ENCODE measurements at places on chromosomes 3 and 15.

DNA sequence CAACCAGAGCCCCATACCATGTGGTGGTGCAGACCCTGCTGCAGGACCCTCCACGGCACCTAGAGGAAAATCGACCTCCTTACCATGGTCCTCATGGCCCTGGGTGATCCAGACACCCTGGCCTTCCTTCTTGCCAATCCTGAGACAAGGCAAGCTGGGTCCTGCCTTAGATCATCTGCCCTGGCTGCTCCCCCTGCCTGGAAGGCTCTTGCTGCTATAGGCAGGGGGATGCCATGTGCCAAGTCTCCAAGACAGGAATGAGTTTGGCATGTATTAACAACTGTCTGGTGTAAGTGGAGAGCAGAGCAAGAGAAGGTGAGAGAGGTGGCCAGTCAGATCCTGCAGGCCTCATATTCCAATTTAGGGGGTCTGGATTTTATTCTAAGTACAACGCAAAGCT lies 7.5 kb downstream of the HEG1 start:
- no peak for DNase-seq

- DNase-seq: no peak
These were observed 12.9 kb downstream of the CRABP1 start for GRCh38 chr15:78353093-78353492.

GRCh38 chr3:28485164-28485563 lies 136.5 kb upstream of the AZI2 start:
- no peak for DNase-seq

- no peak for DNase-seq
These were observed 55.2 kb downstream of the FAM98B start for GRCh38 chr15:38509152-38509551.

GRCh38 chr3:25191673-25192072 lies 236.4 kb upstream of the RARB start:
- DNase-seq: no peak

DNA sequence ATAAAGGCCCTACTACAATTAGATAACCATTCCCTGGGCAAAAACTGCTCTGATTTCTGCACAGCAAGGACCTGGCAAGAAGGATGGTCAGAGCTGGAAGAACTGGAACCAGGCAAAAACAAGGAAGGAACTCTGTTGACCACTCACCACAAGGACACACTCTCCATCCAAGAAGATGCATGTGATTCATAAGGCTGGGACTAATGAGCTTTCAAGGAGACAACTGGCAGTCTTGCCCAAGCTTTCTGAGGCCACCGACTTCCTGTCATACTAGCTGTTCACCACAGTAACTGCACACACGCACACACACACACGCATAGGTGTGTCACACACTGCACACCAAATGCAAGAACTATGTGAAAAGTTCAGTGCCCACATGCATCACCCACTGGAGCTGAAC lies 256.6 kb downstream of the OCA2 start:
- no peak for DNase-seq

DNA sequence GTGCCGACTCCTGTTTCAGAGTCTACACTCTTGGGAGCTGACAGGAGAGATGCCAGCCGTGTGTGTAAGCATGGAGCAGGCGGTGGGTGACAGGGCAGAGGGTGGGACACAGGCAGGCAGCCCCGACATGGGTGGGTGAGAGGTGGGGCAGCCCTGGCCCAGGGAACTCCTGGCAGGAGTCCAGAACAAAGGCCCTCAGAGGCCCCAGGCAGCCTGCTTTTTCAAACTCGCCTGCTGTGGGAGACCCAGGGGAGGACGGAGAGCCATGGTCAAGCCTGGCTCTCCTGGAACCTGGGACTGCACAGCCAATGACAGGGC lies 29.3 kb upstream of the SLC41A3 start:
- no peak for DNase-seq

GRCh38 chr3:106323586-106323985 lies 454.8 kb upstream of the CBLB start:
- DNase-seq: no peak

GRCh38 chr3:187945374-187945773 lies 200.1 kb upstream of the BCL6 start:
- DNase-seq: no peak

GRCh38 chr3:183214277-183214612 lies 38.8 kb upstream of the B3GNT5 start:
- DNase-seq: no peak

- no peak for DNase-seq
These were observed 29.0 kb upstream of the LCTL start for GRCh38 chr15:66594836-66595235.

DNA sequence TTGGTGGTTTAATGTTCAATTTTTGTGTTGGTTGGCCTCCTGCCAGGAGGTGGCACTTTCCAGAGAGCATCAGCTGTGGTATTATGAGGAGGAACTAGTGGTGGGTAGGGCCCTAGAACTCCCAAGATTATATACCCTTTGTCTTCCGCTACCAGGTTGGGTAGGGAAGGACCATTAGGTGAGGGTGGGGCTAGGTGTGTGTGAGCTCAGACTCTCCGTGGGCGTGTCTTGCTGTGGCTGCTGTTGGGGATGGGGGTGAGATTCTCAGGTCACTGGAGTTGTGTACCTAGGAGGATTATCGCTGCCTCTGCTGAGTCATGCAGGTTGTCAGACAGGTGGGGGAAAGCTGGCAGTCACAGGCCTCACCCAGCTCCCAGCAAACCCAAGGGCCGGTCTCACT lies 187.1 kb downstream of the DPH6 start:
- no peak for DNase-seq

DNA sequence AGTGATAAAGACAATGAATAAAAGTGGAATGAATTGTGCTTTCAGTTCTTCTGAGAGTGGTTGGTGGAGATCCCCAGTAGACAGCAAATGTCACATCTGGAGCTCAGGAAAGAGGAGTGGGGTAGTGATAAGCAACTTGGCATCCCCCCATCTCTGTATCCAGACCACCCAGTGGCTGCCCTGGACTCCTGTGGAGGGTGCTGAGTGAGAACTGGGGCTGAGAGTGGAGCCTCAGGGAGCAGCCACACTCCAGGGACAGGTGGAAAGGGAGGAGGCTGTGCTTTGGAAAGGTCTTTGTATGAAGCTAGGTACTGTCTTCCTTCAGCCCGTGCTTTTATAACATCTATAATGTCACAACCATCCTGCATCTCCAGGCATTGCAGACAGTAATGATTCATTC lies 85.6 kb upstream of the RASGRF1 start:
- no peak for DNase-seq

- DNase-seq: no peak
These were observed 87.7 kb downstream of the KCNAB1 start for GRCh38 chr3:156207802-156208685.

GRCh38 chr3:4754180-4755086 lies 224.8 kb upstream of the BHLHE40 start:
- DNase-seq: no peak

DNA sequence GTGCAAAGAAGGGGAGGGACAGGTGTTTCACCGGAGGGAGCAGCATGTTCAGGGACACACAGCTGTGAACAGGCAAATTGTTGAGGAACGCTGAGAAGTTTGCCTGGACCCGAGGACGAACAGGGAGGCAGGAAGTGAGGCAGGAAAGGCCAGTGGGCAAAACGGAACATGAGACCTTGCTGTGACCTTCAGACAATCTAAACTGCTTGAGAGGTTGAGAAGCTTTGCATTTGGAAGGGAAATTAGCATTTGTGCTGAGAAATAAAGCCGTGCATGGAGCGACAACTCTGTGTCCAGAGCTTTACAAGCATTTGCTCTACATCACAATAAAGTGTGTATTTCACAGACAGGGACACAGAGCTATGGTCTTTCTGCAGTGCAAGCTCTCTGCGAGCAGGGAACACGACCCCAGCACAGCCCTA lies 47.9 kb downstream of the CDC25A start:
- no peak for DNase-seq

DNA sequence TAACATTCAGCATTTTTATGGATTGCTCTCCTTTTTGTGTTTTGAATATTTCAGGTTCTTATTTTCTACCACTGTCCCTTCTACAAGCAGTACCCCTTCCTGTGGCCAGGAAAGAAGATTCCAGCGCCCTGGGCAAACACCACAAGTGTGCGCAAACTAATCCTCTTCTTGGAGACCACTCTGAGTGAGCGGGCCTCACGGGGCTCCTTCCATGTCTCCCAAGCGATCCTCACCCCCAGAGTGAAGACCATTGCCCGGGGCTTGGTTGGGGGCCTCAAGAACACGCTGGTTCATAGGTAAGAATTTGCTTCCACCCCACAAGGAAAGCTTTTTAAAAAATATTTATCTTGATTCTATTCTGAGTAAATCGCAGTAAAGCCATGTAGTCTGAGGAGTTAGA lies 118.7 kb upstream of the ZBED2 start:
- DNase-seq: no peak

- no peak for DNase-seq
These were observed 509.2 kb upstream of the GRM7 start for GRCh38 chr3:6351752-6352151.

- no peak for DNase-seq
These were observed 135.7 kb upstream of the LRRFIP2 start for GRCh38 chr3:37309921-37310665.

DNA sequence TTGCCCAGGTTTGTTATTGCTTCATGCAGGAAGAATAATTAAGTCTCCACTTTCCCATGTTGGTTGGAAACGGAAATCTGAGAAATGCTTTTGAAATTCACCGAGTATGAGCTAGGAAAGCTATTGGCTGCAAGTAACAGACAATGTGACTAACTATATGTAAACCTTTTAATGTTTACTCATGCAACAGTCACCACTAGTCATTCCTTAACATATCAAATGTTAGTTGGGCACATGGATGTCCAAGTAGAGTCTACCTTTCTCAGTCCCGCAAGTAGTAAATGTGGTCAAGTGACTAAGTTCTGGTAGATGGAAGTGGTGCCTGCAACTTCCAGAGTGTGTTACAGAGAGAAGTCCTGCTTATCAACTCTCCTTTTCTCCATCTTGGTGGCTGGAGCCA lies 52.5 kb downstream of the KLF15 start:
- no peak for DNase-seq

GRCh38 chr3:120622870-120623726 lies 27.0 kb downstream of the NDUFB4 start:
- no peak for DNase-seq

- no peak for DNase-seq
These were observed 22.0 kb upstream of the ALPK3 start for GRCh38 chr15:84795186-84795585.

- no peak for DNase-seq
These were observed 283.7 kb downstream of the IL5RA start for GRCh38 chr3:2826453-2826852.

- DNase-seq: no peak
These were observed 545.6 kb upstream of the ZNF385D start for GRCh38 chr3:22296601-22297000.

GRCh38 chr15:89231832-89232231 lies 10.5 kb upstream of the RLBP1 start:
- DNase-seq: no peak

DNA sequence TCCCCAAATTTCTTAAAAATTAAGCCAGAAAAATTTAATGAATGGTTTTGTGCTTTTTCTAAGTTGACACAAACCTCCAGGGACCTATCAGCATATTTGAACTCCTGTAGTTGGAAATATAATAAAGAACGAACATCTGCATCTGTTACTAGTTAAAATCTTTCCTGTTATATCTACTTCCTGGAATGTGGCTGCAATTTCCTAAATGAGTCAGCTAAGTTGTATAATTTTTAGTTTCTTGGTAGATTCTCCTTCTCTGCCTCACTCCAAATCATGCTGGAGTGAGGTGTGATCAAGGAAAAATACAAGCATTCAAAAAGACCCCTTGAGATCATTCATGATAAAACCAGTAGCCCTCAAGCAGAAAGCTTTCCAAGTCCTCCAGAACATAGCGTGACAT lies 106.2 kb upstream of the MCTP2 start:
- DNase-seq: no peak

GRCh38 chr3:14991818-14992612 lies 44.6 kb downstream of the NR2C2 start:
- no peak for DNase-seq

GRCh38 chr15:52005748-52006701 lies 13.0 kb upstream of the MAPK6 start:
- no peak for DNase-seq

GRCh38 chr15:64894395-64895056 lies 17.2 kb upstream of the ANKDD1A start:
- peak; percentile 76 for DNase-seq

- DNase-seq: no peak
These were observed 186.1 kb downstream of the SEMA6D start for GRCh38 chr15:47903368-47903767.

- DNase-seq: no peak
These were observed 146.6 kb downstream of the CHSY1 start for GRCh38 chr15:101105059-101105891.

- DNase-seq: no peak
These were observed 325.2 kb upstream of the NR2E3 start for GRCh38 chr15:71485094-71485693.

- no peak for DNase-seq
These were observed 14.4 kb downstream of the RARB start for GRCh38 chr3:25442486-25442885.

GRCh38 chr3:116929505-116930222 lies 220.1 kb downstream of the TUSC7 start:
- no peak for DNase-seq

DNA sequence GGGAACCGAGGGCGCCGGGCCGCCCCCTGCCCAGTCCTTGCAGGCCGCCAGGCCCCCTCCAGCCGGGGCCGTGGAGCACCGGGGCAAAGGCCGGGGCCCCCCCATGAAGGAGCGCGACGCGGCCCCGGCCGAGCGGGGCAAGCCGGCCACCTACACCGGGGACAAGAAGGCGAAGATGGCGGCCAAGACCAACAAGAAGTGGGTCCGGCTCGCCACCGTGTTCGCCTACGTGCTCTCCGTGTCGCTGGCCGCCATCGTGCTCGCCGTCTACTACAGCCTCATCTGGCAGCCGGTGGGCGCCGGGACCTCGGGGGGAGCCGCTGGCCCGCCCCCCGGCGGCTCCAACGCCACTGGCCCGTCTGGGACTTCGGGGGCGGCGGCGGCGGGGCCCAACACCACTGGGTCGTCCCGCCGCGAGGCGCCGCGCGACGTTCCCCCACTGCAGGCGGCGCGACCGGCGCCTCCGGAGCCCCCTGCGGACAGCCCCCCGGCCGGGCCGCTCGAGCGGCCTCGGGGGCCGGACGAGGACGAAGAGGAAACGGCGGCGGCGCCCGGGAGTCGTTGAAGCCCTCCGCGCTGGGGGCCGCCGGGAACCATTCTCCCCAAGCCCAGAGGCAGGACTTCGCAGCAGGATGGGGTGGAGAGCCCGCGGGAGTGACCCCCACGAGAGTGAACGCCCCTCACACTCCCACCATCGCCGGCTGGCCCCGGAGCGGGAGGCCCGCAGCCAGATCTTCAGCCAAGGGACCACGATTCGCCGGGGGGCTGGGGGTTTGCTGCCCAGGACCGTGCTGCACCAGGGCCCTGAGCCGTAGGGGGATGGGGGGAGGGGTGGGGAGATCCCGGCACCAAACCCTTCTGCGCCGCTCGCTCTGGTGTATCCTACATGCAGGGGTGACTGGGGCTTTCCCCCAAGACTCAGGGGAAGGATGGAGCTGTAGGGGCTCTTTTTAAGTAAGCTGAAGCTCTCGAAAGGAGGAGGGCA lies 753 bp downstream of the INAFM2 start:
- DNase-seq: no peak

- DNase-seq: no peak
These were observed 37.7 kb upstream of the IQCF6 start for GRCh38 chr3:51816723-51817122.

GRCh38 chr15:44246521-44247268 lies 41.8 kb upstream of the GOLM2 start:
- no peak for DNase-seq

All from effector memory CD4-positive, alpha-beta T cell (primary cell).